ENCODE measurements at places on chromosomes 6 and 20. TPM values are rescaled to one million over a fixed set of nuclear protein-coding genes. Genes with fewer than 3 reads are reported as not detected.

- DNase-seq, result no peak
These were observed 3.8 kb upstream of the TRIB3 start for GRCh38 chr20:376750-377149.

DNA sequence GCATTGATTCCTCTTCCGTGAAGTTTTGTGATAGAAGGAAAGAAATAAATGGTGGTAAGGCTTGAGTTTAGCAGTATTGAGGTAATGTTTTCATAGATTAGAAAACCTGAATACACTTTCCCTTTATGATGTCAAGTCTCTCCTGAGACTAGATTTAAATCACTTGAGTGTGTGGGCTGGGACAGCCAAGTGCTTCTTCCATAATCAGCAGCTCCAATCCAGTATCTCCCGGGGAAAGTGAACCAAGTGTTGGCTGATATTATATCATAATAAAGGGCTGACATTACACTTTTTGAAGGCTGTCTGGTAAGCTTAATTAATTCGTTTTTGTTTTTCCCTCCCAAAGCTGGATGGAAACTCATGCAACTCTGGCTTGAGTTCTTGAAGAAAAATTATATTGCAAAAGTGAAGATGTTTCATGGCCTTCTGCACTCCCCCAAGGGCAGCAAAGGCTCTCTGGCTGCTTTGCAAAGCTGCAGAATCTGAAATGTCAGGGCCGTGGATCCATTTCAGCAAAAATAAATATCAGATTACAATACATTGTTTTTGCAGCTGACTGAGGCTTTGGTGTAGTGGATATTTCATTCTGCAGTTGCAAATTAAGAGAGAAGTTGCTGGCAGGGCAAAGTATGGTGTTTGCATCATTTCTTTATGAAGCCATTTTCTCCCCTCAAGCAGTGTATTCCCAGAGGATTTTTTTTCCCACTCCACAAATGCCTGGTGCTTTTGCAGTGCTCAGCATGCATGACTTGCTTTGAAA, 101.2 kb downstream of the MKKS start:
- no peak for DNase-seq

GRCh38 chr20:40938020-40938419, 90.6 kb upstream of the TOP1 start:
- no peak for DNase-seq

GRCh38 chr6:111609827-111610526, 4.3 kb upstream of the TRAF3IP2 start:
- no peak for DNase-seq

DNA sequence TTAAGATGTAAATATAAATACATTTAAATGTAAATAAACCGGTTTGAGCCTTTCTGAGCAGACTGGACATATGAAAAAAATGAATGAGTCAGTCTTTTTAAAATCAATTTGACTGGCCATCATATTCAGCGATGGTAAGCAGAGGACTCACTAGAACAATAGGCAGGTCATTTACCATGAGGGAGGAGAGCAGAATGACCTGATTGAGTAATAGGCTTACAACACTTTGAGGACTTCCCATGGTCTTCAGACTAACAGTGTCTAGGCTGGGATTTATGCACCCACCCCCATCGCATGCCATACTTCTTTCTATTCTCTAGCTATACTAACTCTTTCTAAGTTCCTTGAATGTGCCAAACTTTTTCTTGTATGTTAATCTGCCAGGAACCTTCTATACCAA, 241.9 kb upstream of the RAB32 start:
- DNase-seq, result no peak

DNA sequence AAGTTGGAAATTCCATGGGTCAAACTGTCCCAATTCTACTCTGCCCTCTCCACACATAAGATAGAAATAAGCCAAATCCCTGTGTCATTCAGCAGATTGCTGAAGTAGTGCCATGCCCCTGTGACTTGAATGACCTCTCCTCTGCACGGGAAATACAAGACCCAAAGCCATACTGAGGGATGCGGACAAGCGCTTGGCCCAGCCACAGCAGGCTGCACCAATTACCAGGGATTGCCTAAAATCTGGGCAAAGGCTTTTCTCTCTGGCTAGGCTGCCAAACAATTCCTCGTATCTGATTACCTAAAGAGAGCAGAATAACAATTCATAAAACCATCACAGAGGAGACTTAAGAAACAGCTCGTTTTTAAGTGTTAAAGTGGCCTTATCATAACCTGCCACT, 421.8 kb upstream of the JARID2 start:
- no peak for DNase-seq

GRCh38 chr20:47953471-47953870, 168.2 kb upstream of the SULF2 start:
- DNase-seq, result no peak

- DNase-seq, result no peak
These were observed 353.3 kb downstream of the ZFAND3 start for GRCh38 chr6:38172739-38173410.

DNA sequence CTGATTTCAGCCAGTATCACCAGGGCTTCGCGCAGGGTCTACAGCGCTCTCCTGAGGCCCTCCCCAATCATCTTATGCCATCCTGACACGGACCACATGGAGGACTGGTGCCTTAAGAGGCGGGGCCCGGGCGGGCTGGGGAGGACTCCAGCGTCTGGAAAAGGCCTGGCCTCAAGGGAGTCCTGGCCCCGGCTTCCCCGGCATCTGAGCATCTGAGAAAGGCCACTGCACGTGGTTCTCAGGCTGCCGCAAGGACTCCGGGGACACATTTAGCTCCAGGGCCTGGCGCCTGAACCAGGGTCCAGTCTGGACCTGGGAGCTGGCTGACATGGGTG, 21.4 kb downstream of the BHLHE23 start:
- DNase-seq, result no peak

DNA sequence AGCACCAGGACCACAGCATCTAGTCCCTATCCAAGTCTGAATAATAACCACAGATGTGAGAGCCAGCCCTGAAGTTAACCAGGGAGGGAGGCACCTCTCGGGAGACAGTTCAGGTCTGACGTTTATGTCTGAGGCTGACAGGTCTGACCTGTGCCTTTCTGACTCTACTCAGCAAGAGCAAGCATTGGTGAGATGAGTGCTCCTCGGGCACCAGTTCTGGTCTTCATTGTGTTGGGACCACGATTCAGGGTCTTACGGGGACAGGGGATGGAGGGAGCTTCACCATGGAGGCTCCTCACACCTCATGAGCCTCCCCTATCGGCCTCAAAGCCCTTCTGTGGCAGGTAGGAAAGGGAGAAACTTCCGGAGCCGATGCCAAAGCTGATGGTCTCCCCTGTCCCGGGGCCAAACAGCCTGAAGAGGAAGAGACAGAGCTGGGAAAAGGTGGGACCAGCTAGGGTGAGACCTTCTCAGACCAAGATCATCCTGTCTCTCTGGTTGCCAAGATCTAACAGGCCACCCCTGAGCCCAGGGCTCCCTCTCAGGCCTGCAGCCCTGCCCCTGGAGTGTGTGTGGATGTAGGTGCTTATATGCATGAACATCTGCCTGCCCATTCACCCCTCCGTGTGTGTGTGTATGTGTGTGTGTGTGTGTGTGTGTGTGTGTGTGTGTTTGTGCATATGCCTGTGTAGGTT, 170.5 kb downstream of the VEGFA start:
- DNase-seq, result no peak

- no peak for DNase-seq
These were observed 303.5 kb downstream of the CDH4 start for GRCh38 chr20:61555566-61555965.

DNA sequence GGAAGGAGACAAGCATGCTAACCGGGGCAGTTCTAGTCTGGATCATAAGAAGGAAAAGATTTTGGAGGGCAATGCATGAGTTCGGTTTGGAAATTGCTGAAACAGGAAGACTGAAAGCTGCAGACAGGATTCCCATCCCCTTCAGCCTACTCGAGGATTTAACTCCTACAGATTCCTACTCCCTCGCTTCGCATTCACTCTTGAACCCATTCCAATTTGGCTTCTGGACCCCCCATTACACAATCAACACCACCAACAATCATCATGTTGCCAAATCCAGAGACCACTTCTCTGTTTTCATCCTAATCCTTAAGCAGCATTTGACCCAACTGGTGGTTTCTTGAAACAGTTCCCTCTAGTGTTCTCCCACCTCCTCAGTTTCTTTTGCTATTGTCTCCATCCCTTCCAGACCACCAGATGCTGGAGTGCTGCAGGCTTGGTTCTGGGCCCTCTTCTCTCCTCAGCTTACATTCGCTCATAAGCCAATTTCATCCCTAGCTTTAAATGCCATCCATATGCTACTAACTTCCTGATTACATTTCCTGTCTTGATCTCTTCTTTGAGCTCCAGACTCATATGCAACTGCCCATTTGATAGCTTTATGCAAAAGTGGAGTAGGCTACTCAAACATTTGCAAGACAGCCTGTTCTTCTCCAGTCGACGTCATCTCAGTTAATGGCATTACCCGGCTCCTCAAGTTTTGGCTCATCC, 66.5 kb downstream of the DTNBP1 start:
- DNase-seq, result no peak

GRCh38 chr20:37526839-37527637, 638 bp downstream of the BLCAP start:
- DNase-seq, result no peak

GRCh38 chr6:158649289-158650143, at the start of gene SYTL3:
Gene SYTL3, plus strand, starts transcription at chr6:158650054. Its CDS starts 13,215 bp downstream, at chr6:158663269.
- DNase-seq, result no peak

GRCh38 chr20:11132819-11133415, 459.1 kb upstream of the JAG1 start:
- DNase-seq, result no peak

GRCh38 chr6:116206231-116206903, 47.5 kb downstream of the TSPYL4 start:
- DNase-seq, result no peak

DNA sequence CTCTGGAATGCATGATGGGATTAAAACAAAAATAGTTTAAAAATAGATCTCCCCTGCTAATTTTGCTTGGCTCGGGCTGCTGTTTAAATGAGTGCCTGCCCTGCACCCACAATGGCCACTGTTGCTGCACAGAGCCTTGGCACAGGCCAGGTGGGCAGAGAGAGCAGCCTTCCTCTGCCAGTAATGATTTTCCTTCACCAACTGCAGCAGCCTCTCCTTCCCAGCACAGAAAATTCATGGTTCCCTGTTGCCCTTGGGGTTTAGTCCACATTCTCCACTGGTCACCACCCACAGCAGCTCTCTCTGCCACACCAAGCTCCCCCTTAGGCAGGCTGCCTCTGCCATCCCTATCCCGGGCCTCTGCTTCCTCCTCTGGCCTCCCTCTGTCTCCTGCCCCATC, 30.2 kb downstream of the TGM3 start:
- no peak for DNase-seq

C20orf141 gene
- not detected for total RNA-seq

RCAN2 gene
- 184 TPM for total RNA-seq

TINAG gene
- total RNA-seq, result 0.26 TPM

HDGFL1 gene
- total RNA-seq, result not detected

SLC2A10 gene
- total RNA-seq, result 6.7 TPM

NMBR gene
- not detected for total RNA-seq

CTAGE9 gene
- total RNA-seq, result not detected

CAGE1 gene
- not detected for total RNA-seq
